Cerebellum (tissue), 4 donors: ENCODE measurements at places on chromosomes 1 and 21. TPM values are rescaled to one million over a fixed set of nuclear protein-coding genes. Genes with fewer than 3 reads are reported as not detected.

The PRAMEF5 gene
- total RNA-seq: not detected

The ZNHIT6 gene
- 17.5 TPM for total RNA-seq

The ANKRD65 gene
- 1.1 TPM for total RNA-seq

The ATP1A4 gene
- 0.64 TPM for total RNA-seq

The TLR5 gene
- 3.3 TPM for total RNA-seq

The MUL1 gene
- total RNA-seq: 10.3 TPM

The PTGFR gene
- total RNA-seq: 3.0 TPM

The ATAD3C gene
- total RNA-seq: not detected
